ENCODE measurements at places on chromosomes 7 and 10.

DNA sequence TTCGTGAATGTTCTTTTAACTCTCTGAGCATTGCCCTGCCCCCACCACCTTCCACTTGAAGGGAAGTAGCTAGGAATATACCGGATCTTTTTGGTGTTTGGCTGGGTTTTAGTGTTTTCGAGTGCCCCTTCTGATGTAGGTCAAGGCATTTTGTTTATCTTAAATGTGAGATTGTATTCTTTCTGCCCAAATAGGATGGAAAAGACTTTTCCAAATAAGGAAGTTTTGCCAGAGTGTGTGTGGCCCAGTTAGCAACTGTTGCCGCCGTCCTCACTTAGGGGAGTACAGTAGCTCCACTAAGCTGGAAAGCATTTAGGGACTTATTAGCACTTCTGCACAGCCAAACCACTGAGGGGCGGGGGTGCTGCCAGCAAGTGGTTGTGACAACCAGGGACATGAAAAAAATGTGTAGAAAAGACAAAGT, 29.8 kb upstream of the VCL start:
- DNase-seq, result peak; percentile 25

DNA sequence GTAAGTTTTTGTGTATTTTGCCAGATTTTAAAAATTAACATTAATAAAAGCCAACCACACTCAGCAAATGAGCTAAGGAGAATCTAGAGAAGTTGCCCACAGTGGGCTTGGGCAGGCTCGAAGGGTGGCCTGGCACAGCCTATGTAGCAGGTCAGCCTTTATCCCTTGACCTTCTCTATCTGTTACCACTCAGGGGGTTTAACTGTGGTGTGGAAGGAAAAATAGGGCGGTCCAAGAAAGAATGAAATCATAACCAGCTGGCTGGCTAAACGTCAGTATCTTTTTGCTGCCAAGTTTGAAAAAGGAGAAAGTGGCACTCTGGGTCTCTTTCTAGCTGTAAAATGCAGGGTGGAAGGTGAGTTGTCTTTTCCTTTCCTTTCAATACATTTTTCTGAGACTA, 130.3 kb upstream of the ASAH2 start:
- no peak for DNase-seq

GRCh38 chr7:45980181-45980905, 59.3 kb upstream of the IGFBP3 start:
- no peak for DNase-seq

DNA sequence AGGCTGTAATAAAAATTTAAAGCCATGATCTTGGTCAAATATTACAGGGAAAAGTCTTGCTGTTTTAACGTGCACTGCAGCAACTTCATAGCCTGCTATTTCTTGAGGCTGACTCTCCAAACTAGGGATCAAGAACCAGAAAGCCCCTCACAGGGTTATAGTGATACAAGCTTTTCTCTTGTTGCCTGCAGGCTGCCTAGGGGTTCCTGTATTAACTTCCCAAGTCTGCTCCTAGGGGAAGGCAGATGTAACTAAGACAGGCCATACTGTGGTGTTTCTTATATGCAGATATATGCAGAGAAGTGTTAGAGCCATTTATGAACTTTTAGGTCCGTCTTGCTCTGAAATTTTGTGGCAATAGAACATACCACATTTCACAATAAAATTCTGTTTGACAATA, 175.7 kb downstream of the FOXP2 start:
- DNase-seq, result no peak

- no peak for DNase-seq
Measured at GRCh38 chr10:99358101-99358500, 28.9 kb downstream of the CNNM1 start.

DNA sequence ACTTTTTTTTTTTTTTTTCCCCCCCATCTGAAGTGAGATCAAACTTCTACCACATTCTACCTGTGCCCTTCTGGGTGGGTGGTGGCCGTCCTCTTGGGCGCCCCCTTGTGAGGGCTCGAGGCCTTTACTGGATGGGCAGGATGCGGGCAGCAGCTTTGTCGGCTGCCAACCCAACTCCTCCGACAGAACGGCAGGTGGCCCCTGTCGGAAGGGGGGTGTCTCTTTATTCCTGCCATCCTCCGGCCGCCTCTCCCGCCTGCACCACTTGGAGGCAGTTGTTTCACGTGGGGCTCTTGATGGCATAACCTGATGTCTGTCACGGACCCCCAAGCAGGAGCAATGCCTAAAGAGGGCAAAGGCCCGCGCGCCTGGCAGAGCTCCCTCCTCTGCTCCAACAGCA, 31.0 kb downstream of the AMZ1 start:
- peak; percentile 62 for DNase-seq

GRCh38 chr10:128211064-128211504, 84.9 kb upstream of the MKI67 start:
- DNase-seq, result no peak

GRCh38 chr10:128116851-128117615, 9.2 kb downstream of the MKI67 start:
- DNase-seq, result no peak

All from central memory CD8-positive, alpha-beta T cell (primary cell).